ENCODE measurements at places on chromosomes 13 and 19. TPM values are rescaled to one million over a fixed set of nuclear protein-coding genes. Genes with fewer than 3 reads are reported as not detected.
A peak's percentile ranks its signal among the peaks of the same experiment; 100 is the strongest.

Gene KLK3
- total RNA-seq = not detected

DNA sequence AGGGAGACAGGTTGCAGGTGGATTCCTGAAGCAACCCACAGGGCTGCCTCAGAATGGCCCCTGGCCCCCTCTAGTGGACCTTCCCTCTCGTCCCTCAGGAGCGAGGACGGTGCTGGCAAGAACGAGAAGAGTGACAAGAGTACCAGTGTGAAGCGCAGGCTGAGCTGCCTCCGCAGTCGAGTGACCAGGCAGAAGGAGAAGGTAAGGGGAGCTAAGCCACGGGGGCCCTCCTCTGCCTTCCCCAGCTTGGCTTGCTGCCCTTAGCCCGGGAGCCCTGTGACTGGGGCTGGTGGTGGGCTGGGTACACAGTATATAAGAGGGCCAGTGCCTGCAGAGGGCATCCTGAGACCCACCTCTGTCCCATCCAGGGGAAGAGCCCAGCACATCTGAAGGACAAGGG, 34.0 kb downstream of the ARHGEF18 start:
- no peak for DNase-seq

DNA sequence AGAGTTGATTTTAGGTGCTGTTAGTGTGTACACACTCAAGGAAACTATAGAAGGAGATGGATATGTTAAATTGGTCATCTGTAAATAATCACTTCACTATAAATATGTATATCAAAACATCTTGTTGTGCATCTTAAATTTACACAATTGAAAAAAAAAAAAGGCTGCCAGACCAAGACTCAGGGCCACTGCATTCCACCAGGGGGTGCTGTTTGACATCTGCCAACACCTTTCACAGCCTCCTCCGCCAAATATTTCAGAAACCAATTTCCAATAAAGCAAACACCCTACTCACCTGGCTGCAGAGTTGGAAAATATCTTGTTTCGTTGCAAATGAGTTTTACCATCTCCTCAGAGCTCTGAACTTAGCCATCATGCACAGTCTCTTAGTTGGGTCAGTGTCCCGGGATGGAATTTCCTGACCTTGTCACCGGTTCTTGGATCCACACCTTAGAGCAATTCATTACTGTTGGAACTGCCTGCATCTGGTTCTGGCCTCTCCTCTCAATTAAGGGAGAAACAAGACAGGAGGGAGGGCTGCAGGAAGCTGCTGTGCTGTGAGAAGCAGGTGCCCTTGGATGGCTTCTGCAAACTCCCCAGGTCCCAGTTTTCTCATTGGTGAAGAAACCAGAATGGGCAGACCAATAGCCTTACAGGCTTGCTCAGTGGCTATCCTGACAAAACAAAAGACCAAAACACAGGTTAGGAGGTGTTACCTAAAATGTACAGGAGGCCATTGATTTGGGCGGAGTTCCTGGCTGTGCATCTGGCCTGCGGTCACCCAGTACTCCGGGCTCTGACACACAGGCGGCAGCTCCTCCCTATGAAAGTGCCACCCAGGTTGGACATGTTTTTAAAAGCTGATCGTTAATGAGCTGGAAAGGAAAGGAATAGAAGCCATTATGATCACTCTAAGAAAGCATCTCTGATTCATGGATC, 746.6 kb downstream of the UQCRFS1 start:
- DNase-seq = peak; percentile 30

GRCh38 chr13:92574499-92574898, 652.1 kb upstream of the GPC6 start:
- no peak for DNase-seq

DNA sequence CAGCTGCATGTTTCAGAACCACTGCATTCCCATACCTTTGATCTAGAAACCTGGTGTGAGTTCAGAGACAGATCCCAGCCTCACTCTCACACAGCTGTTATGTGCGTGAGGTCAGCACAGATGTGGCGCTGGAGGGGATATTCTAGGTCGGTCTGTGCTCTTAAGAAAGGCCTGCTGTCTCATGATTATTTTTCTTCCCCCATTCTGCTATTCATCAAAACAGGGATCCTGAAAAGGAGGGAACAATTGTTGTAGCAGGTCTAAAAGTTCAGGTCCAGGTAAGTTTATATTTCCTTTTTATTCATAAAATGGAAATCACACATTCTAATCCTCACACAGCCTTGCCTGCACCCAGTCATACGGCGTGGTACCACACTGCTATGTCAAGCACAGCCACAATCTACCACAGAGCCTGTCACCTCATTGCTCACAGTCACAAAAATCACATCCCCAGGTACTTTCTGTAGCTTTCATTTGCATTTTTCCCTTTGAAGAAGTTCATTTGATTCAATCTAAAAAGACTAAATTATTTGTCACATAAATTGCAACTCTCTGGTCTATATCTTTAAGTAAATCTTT, 867 bp downstream of the ZNF546 start:
- no peak for DNase-seq

Gene CEACAM3
- not detected for total RNA-seq

Gene SPATA13
- total RNA-seq = 7.9 TPM

DNA sequence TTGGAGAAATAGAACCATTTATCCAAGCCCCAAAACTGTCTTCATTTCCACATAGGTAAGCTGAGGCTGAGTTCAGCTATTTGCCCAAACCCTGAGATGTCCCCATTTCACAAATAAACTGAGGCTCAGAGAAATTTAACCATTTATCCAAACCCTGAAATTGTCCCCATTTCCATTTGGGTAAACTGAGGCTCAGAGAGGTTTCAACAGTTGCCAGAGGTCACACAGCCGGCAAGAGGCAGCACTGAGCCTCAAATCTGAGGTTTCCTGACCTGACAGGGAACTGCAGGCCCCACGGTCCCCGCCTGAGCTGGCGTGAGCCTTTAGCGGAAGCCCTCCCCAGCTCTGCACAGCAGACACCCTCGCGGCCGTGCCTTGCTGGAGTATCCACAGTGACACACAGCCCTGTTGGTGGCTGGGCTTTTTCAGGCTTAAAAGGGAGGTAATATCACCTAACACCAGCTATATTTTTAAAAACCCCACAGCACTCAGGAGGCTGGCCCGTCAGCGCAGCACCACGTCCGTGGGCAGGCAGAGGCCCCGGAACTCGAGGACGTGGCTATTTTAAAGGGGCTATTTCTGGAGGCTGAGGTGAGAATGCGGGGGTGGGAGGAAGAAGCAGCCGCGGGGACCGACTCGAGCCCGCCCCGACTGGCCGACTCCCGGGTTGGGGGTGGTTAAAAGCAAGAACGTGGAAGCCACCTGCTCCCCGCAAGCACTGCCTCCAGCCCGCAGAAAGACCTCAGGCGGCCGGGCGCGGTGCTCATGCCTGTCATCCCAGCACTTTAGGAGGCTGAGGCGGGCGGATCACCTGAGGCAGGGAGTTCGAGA, 18.5 kb downstream of the PTPRS start:
- no peak for DNase-seq

DNA sequence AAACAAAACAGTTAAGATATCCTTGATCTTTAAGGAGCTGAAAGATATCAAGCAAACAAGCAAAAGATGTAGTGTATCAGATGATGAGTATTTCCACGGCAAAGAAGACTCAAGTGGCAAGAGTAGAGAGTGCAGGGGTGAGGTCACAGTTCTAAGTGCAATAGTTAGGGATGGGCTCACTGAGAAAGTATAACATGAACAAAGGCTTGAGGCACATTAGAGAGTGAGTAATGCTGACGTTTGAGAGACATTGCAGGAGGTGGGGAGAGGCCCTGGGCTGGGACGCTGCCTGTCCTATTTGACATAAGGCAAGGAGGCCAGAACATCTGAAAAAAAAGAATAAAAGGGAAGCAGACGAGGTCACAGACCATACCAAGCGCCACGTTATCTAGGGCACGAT, 1.4 kb downstream of the DUXA start:
- DNase-seq = no peak

DNA sequence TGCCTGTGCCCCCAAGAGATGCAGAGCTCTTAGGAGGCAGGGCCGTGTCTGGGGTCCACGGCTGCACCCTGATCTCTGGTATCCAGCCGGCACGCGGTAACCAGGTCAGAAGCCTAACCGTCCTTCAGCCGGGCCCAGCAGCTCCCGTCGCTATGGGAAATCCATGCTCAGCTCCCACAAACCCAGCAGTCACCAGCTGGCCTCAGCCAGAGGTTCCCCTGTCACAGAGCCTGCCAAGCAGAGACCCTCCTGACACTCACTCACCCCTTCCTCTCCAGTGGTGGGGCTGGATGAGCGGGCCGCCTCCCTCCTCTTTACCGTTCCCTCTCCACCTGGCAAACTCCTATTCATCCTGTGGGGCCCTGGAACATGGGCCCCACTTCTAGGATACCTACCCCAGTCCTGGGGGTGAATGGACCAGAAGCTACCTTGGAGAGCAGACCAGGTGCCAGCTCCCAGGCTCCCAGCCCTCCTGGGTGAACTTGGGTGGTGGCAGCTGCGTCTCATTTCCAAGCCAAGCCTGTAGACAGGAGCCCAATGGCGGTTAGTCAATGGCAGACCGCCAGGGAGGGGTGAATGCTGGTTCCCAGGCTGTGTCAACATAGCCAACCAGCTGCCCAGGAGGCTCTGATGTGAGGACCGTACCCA, 21.4 kb upstream of the TCF3 start:
- no peak for DNase-seq
